Left renal pelvis (tissue), 4 donors: ENCODE measurements at places on chromosomes 16 and 17. TPM values are rescaled to one million over a fixed set of nuclear protein-coding genes. Genes with fewer than 3 reads are reported as not detected.

The CDRT15 gene
- polyA plus RNA-seq, result 0.40 TPM

The KRTAP1-5 gene
- not detected for polyA plus RNA-seq

The CFAP119 gene
- polyA plus RNA-seq, result 9.5 TPM

The GJD3 gene
- polyA plus RNA-seq, result not detected

The WSCD1 gene
- 13.8 TPM for polyA plus RNA-seq

The SOX9 gene
- polyA plus RNA-seq, result 17.5 TPM

The MEOX1 gene
- 13.6 TPM for polyA plus RNA-seq

The KCNJ12 gene
- polyA plus RNA-seq, result 2.2 TPM

The HSD17B1 gene
- 5.8 TPM for polyA plus RNA-seq

The PRAC1 gene
- polyA plus RNA-seq, result not detected
